Stimulated activated CD8-positive, alpha-beta memory T cell treated with anti-CD3 and anti-CD28 coated beads, Interleukin-7, amount 100 ng/mL, for 4 hours (primary cell): ENCODE measurements at places on chromosomes 13 and 19.

GRCh38 chr13:82224806-82225205, 1657.5 kb downstream of the SLITRK1 start:
- no peak for DNase-seq

- no peak for DNase-seq
These were observed 1244.9 kb downstream of the PCDH17 start for GRCh38 chr13:58876473-58876872.

- DNase-seq, result no peak
These were observed 1.0 kb downstream of the POSTN start for GRCh38 chr13:37597477-37598025.

DNA sequence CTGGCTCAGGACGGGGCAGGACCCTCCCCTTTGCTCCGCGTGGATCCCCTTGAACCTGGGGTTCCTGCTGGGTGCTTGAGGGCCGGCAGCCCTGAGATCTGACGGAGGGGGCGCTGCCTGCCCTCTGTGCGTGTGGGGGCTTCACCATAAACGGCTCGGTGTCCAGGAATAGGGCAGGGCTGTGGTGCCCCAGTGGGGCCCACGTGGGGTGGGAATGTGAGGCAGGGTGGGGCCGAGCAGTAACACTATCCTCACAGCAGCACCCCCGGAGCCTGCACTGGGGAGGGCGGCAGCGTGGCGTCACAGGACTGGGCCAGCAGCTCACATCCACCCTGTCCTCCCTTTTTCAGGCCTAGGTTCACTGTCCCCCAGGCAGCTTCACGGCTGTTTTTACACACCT, 38.0 kb downstream of the GAS6 start:
- DNase-seq, result no peak

- no peak for DNase-seq
These were observed 150.2 kb downstream of the LHFPL6 start for GRCh38 chr13:39452834-39453233.

DNA sequence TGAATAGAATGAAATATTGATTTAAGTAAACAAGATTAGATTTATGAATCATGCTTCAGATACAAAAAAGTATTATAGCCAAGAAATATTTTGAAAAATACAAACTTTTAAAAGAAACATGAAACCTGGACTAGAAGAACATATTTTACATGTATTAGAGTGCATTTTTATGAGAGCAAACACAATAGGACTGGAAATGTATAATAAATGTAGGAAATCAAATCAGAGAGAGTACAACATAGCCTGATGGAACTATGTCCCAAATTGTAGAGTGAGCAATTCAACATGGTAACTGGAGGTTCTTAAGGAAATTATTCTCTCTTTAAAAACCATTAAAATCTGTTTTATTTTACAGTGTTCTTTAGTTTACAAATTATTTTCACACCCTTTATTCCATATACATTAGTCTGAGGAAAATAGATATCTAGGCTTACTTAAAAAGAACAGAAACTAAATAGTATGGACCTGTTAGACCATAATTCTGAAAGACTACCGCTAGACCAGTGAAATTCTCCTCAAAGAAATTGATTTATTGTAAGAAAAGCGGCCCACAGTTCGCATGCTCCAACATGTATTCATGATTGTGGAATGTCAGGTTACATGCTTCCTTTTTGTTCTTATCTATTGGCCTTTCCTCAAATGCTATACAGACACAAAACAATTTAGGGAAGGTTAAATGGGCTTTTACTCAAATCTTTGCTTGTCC, 1526.5 kb upstream of the SLC10A2 start:
- DNase-seq, result no peak

DNA sequence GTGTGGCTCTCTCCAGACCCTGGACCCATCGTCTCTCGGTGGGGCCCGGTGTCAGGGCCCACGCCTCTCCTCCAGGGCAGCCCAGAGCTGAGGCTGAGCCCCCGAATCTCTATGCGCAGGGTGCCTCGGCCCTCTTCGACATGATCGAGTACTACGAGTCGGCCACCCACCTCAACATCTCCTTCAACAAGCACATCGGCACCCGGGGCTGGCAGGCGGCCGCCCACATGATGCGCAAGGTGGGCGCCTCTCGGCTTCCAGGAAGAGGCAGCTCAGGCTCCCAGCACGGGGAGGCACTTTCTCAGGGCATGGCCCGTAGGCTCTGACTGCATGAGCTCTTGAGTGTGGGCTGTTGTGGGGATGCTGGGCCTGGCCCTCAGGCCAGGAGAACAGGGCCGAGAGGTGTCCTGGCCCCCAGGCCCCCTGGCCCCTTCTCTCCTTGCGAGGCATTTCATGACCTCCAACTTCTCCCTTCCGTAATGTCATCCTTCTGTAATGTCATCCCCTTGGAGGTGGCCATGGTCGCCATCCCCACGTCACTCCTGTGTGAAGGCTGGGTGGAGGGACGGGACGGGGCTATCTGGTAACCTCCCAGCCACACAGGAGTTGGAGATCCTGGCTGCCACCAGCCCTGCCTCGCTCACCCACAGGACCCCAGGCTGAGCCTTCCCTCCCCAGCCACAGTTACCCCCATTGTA, 19.4 kb downstream of the NKPD1 start:
- DNase-seq, result no peak

DNA sequence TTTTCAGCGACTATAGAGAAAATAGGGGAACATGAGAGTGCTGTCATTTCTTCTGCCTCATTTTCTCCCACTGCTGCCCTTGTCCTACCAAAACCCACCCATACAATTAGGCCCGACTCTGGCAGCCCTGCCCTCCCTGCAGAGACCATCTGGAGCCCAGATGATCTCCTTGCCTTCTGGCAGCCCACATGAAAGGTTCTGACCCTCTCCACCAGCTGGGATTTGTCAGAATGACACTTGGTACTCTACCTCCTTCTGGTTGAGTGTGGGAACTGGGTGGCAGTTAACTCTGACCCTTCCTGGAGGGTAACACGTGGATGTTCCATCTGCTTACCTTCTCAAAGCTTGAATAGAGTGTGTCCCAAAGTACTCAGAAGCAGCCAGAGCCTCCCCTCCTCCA, 21.0 kb upstream of the SIAH3 start:
- no peak for DNase-seq

- no peak for DNase-seq
These were observed 4.9 kb upstream of the SBK3 start for GRCh38 chr19:55550321-55550650.

- no peak for DNase-seq
These were observed 3.6 kb downstream of the ZIC5 start for GRCh38 chr13:99967869-99968520.

- no peak for DNase-seq
These were observed at the start of gene ITGBL1 for GRCh38 chr13:101452519-101453485. ITGBL1 (plus strand) TSS chr13:101452675; CDS start chr13:101452834, 159 bp downstream.

- DNase-seq, result no peak
These were observed 2.3 kb upstream of the UHRF1 start for GRCh38 chr19:4906963-4907362.

DNA sequence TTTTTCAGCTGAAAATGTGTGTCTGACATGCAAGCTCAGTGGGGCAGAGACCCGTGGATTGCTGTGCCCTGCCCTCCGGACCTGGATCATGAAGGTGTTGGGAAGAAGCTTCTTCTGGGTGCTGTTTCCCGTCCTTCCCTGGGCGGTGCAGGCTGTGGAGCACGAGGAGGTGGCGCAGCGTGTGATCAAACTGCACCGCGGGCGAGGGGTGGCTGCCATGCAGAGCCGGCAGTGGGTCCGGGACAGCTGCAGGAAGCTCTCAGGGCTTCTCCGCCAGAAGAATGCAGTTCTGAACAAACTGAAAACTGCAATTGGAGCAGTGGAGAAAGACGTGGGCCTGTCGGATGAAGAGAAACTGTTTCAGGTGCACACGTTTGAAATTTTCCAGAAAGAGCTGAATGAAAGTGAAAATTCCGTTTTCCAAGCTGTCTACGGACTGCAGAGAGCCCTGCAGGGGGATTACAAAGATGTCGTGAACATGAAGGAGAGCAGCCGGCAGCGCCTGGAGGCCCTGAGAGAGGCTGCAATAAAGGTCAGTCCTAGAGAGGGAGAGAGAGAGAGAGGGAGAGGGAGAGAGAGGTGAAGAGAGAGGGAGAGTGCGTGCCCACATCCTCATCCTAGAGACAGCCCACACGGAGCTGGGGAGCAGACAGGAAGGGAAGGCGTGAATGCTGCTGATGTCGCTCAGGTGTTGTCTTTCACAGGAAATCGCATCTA, 5.1 kb upstream of the DCUN1D2 start:
- DNase-seq, result no peak

- DNase-seq, result no peak
These were observed 8.6 kb downstream of the RGCC start for GRCh38 chr13:41465898-41466320.

- no peak for DNase-seq
These were observed 792.0 kb downstream of the UQCRFS1 start for GRCh38 chr19:28420811-28421550.
